ENCODE measurements at places on chromosomes 3 and 15.

- peak; percentile 86 for DNase-seq
Measured at GRCh38 chr3:49132437-49133225, at the start of gene LAMB2. LAMB2 (minus strand) TSS chr3:49133050; CDS start chr3:49132867, 183 bp downstream.

GRCh38 chr15:67361100-67361499 lies 106.5 kb downstream of the IQCH start:
- DNase-seq: no peak

DNA sequence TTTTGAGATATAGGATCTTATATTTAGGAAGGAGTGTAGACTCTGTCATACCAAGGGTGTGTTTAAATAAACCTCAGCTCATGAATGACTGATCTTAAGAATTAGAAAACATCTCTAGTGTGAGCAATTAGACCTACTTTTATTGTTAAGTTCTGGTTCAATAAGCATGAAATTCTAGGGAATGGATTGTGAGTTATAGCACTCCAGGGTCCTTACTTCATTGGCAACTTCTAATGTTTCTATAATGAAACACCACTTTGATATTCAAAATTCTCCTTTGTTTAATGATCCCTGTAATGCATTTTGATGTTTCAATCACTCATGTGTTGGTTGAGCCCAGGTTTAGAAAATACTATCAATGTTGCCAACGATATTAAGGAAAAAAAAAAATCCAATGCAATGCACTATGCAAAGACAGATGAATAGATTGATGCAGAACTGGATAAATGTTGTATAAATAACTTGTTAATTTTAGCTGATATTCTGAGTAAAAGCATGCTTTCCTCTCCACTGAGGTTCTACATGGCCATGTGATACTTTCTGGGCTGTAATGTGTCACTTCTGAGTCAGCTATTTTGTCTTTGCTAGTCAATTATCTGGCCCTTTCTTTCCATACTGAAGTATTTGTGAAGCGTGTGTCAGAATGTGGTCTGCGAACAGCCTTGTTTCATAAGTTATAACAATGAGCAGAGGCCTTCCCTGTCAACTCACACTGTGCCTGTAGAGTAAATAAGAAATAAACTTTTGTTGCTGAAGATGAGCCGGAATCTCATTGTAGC lies 1035.9 kb downstream of the PLOD2 start:
- DNase-seq: no peak

- DNase-seq: no peak
Measured at GRCh38 chr3:140953028-140953960, 11.7 kb downstream of the SLC25A36 start.

- no peak for DNase-seq
Measured at GRCh38 chr3:182046166-182046764, 334.5 kb downstream of the SOX2 start.

- no peak for DNase-seq
Measured at GRCh38 chr3:170159933-170160332, 21.6 kb downstream of the PHC3 start.

- no peak for DNase-seq
Measured at GRCh38 chr3:128524374-128525299, 31.6 kb upstream of the GATA2 start.

- DNase-seq: peak; percentile 52
Measured at GRCh38 chr3:141308588-141309218, 59.6 kb upstream of the ZBTB38 start.

- DNase-seq: no peak
Measured at GRCh38 chr3:128082546-128082945, 30.3 kb downstream of the SEC61A1 start.

DNA sequence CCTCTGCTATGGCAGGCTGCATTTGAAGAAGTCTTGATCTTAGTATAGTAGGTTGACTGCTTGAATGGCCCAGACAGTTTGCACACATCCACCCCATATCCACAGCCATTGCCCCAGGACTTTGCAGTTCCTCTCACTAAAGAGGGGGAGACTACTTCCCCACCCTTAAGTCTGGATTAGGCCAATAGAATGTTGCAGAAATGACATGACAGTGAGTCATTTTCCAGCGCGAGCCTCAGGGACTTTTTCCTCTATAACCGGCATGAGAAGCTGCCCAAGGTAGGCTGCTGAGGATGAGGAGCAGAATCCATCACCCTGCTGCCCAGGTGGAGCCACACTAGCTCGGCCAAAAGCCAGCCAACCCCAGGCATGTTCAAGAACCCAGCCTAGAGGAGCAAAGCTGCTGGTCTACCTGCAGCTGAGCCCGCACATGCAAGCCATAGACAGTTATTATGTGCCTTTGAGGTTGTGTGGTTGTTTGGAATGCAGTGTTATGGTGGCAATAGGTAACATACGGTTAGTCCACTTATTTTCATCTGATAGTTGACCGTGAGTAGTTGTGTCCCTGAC lies 113.9 kb downstream of the TLE3 start:
- DNase-seq: no peak

GRCh38 chr3:15713364-15713763 lies 84.4 kb downstream of the ANKRD28 start:
- DNase-seq: no peak

DNA sequence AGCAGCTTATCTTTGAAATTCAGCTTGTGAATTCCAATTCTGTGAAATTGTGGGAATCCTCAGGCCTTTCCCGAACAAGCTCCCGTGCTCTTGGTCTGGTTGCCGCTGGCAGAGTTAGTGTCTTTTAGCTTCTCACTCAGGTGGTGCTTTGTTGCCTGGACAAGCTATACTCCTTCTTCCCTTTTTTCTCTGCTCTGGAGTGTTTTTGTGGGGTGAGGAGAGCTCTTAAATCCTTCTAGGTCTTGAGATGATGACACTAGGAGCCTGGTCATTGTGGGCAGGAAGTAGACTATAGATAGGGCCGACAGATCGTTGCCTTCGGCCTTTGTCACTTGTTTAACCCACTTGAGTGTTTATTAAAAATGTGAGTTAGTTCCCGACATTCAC lies 93.8 kb downstream of the SLCO3A1 start:
- no peak for DNase-seq

DNA sequence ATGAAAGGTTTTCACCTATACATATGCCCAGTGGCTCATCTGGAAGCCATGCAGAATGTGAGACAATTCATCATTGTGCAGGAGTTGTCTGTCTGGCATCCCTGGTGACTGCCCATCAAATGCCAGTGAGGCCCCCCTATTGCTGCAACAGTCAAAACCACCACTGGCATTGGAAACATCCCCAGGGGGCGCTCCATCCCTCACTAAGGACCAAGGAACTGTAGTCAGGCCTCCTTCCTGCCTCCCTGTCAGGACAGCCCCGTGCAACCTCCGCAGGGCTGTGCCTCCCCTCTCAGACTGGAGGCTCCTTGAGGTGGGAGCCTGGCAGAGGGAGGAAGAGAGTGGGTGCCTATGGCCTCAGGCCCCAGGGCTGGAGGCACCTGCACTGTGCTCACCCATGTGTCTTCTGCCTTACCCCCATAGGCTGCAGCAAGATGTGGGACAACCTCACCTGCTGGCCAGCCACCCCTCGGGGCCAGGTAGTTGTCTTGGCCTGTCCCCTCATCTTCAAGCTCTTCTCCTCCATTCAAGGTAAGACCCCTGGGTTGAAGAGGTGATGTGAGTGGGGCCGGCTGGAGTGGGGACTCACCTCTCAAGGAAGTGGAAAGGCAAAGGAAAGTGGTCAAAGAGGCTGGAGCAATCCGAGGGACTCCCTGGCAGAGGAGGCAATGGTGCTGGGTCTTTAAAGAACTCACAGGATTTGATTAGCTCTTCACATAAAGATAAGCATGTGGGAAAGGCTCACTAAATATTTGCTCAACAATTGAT lies 16.5 kb downstream of the VIPR1 start:
- DNase-seq: no peak

DNA sequence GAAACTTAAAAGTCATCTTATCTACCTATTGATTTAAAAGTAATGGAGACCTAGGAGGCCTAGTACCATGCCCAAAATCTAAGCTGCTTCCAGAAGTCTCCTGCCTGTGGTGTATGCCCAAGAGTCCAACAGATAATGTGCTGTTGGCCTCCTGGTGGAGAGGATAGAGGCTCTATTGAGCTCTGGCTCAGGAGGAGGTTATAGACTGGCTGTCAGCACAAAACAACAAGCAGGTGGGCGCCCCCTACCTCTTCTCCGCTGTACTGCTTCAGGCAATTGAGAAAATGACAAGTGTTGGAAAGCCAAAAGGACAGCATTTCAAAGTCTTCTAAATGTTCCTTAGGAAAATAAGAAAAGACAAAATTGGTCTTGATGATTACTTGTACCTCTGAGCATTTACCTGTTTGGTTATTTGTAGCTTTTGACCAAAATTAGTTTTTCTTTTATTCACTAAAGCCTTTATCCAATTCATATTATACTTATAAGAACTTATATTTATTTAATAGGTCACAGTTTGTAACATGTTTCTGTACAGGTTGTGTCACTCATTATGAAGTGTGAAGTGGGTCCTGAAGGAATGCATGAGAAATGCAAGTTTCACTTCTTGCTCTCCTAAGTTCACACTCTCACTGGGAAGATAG lies 17.2 kb upstream of the GNB5 start:
- peak; percentile 82 for DNase-seq

DNA sequence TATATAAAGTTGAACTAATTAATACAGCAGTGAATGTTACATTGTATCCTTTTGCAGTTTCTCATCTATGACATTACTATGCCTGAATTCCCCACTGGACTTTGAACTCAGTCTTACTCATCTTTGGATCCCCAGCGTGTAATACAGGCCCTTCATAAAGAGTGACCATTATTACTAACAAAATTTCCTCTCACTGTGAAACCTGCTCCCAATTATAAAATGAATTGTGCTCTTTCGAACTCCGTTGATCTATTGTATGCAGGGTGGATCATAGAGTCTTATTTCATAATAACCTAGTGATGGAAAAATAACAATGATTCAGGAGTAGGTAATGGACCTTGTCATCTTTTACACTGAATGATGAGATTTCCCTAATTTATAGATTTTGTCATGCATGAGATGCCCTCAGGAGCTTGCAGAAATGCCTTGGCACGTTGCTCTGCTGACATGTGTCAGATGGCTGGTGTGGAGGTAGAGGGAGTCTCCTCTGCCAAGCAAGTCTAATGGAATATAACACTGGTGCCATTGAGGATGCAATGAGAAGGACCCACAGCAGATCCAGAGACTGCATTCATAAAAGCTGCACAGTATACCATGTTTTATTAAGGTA lies 25.5 kb downstream of the B3GNT5 start:
- DNase-seq: no peak

- no peak for DNase-seq
Measured at GRCh38 chr3:146646261-146646660, 41.1 kb upstream of the PLSCR5 start.

- DNase-seq: no peak
Measured at GRCh38 chr15:44427756-44428724, 611 bp downstream of the CTDSPL2 start.

DNA sequence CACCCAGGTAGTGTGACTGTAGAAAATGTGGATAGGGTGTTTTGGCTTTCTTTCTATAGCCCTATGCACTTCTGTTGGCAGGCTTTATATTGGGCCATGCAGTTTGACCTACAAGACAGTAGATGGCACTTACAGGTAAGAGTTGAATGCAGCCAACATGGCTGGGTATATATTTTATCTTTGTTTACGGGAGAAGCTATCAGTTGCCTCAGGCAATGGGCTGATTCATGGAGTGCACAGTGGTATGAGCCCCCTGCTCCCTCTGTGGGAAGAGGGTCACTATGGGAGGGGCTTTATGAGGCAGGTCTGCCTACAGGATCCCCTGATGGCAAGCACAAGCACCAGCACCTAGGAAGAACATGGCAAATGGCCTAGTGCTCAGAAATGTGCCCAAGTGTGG lies 301.2 kb upstream of the CDIN1 start:
- no peak for DNase-seq

- DNase-seq: no peak
Measured at GRCh38 chr3:152243301-152243711, 25.4 kb upstream of the MBNL1 start.

GRCh38 chr15:71089801-71090200 lies 25.5 kb upstream of the THSD4 start:
- DNase-seq: no peak

GRCh38 chr3:124785973-124786372 lies 55.7 kb downstream of the UMPS start:
- no peak for DNase-seq

GRCh38 chr15:46681901-46682300 lies 1035.4 kb upstream of the SEMA6D start:
- no peak for DNase-seq

DNA sequence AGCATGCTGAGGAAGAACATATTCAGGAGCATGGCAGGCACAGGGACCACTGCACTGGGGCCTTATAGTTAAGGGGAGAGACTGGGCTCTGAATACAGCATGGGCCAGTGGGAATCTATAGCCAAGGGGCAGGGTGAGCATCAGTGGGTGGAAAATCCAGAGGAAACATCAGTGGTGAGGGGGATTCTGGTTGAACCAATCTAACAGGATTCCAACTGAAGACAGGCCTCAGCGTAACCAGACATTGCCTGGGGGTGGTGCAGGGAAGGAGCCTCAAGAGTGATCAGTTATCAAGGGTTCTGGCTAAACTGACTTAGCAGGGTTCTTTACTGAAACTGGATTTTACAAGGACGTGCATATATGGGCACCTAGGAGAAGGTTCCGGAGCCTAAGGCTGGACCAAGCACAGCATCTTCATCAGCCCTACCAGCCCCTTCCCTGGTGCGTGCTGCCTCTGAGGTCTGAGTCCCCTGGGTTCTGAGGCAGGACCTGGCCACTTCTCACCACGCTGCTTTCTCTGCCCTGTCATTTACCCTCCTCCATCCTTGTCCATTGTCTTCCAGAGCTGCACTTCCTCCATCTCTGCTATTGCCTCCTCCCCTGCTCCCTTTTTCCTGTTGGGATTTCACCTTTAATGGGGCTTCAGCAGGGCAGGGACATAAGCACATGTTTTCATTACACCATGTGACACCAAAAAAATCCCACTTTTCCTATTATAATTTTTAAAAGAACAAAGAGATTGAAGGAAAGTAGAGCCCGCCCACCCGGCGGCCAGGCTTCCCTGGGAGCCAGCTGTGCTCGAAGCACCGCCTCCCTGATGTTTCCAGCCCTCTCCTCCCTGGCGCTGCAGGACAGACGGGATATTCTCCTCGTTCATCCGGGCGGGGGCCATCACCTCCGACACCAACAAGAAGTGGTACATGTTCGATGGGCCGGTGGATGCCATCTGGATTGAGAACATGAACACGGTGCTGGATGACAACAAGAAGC lies 52.1 kb downstream of the DNAH1 start:
- no peak for DNase-seq

DNA sequence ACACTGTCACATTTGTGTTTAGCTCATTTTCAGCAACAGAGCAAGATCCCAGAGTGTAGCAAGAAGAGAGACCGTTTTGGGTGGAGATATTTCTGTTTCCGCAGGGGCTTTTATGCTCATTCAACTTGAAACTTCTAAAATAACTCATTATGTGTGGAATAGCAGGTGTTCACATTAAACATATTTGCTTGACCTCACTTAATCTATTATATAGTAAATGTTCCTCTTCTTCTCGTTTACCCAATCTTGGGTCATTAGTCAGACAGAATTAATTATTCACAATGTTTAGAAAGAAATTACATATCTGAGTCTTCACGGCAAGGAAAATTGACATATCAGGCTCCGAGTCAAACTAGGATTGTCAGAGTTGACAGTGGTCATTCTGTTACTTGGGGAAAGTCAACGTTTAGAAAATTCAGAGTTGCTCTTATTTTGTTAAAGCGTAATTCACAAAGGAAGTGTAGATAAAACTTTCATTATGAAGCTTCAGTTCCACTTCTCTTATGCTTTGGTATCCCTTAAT lies 222.9 kb downstream of the TPRG1 start:
- DNase-seq: no peak
